ENCODE measurements at places on chromosomes 1 and 21. TPM values are rescaled to one million over a fixed set of nuclear protein-coding genes. Genes with fewer than 3 reads are reported as not detected.

CD84 gene
- not detected for total RNA-seq

DNA sequence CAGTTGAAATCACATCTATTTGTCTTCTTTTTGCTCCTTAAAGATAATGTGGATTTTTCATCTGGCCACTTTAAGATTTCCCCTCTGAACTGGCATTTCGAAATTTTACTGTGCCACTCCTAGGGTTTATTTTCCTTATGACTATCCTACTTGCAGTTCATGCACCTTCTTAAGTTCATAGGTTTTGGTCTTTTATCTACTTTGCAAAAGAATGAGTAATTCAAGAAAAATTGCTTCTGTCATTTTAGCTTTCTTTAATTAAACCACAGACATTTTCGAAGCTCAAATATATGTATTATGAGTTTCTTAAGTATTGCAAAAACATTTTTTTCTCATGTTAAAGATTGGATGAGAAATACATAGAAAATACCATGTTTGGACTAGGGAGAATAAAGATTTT lies 1244.8 kb upstream of the TMPRSS15 start:
- no peaks in the 10 kb centered on the region for H3K4me1 ChIP-seq
- H3K36me3 ChIP-seq = no peaks in the 10 kb centered on the region
- H3K27me3 ChIP-seq = no peaks in the 10 kb centered on the region
- no peak overlapping the region for H3K4me3 ChIP-seq

- no peaks in the 10 kb centered on the region for H3K4me1 ChIP-seq
- no peak for DNase-seq
- H3K4me3 ChIP-seq = no peak overlapping the region
- H3K36me3 ChIP-seq = no peaks in the 10 kb centered on the region
- H3K27me3 ChIP-seq = no peaks in the 10 kb centered on the region
These were observed 139.5 kb downstream of the GLIS1 start for GRCh38 chr1:53599481-53599880.

DNA sequence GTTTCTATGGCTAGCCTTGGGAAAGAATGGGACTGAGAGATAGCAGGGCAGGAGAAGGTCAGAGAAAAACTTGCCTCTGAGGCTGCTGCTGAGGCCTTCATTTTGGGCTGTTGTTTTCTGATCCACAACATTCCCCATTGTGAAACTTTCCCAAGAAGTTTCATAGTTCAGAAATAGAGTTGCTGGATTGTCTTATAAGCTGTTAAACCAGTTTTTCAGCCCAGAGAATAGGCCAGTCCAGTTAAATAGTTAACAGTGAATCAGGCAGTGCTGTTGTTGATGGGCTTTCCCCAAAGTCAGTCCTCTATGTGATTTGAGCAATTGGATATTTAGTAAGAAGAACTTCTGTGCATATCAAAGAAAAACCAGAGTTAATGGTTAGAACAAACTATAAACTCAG lies 77.0 kb downstream of the C21orf91 start:
- no peaks in the 10 kb centered on the region for H3K27me3 ChIP-seq
- H3K4me1 ChIP-seq = peaks cover 24% of the 10 kb centered on the region
- peak overlapping the region; percentile 94 for H3K27ac ChIP-seq
- no peaks in the 10 kb centered on the region for H3K36me3 ChIP-seq
- no peak for DNase-seq

DNA sequence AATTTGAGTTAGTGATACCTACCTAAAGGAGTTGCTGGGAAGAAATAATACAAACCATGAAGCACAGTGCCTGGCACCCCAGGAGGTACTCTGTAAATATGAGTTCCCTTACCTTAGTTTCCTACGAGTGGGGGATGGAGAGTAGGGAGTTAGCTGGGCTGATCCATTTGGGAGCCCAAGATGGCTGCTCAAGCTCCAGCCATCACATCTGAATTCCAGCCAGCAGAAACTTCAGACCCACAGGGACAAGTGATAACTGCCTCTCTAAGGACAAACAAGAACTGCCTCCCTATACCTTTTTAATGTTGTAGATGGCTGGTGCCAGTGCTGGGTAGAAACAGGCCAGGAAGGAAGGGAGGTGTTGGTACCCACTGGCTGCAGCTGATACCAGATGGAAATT lies 22.7 kb downstream of the HTR6 start:
- H3K27ac ChIP-seq = no peak overlapping the region
- H3K4me3 ChIP-seq = no peak overlapping the region
- H3K27me3 ChIP-seq = no peaks in the 10 kb centered on the region
- DNase-seq = no peak
- no peaks in the 10 kb centered on the region for H3K36me3 ChIP-seq
- no peaks in the 10 kb centered on the region for H3K4me1 ChIP-seq

Data from PC-9 (cell line).